ENCODE measurements at places on chromosomes 7 and 10.

DNA sequence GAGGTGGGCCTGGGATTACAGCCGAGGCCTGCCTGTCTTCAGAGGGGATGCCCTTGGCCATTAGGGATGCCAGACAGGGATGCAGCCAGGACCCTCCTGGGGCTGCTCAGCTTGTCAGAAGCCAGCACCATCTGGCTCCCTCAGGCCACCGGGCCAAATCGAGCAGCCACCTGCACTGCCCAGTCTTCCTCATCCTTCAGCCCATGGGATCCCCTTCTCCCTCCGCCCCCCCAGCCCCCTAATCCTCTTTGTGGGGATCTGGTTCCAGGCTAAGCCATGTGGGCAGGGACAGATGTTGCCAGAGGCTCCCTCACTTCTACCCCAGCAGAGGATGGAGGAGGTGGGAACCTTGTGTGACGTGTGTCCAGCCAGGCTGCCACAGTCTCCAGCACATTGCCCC lies 137.4 kb upstream of the PPIF start:
- no peak for DNase-seq

DNA sequence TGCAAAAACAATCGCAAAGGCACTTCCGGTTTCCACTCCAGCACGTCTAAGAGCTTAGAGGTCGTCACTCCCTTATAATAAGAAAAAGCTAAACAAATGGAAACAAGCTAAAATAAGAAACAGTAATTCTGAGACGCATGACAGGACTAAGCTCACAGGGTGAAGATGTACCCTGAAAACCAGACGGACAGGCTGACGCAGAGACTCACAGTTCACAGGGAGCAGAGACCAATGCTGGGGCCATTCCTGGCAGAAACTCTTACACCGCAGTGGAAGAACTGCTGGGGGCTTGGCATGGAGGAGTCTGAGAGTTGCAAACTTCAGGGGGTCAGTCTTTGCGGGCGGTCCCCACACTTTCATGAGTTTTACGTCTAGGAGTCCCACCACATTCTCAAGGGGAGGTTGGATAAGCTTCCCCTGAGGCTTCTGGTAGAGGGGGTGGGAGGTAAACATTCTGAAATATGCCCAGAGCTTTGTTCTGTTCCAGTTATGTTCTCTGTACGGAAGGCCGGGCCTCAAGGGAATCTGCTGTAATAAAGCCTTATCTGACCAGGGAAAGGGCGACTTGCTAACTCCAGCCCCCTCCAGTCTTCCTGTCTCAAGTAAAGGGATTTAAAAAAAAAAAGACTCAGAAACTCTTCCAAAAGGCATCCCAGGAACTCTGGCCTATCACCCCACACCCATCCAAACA lies 47.8 kb downstream of the BRI3 start:
- no peak for DNase-seq

DNA sequence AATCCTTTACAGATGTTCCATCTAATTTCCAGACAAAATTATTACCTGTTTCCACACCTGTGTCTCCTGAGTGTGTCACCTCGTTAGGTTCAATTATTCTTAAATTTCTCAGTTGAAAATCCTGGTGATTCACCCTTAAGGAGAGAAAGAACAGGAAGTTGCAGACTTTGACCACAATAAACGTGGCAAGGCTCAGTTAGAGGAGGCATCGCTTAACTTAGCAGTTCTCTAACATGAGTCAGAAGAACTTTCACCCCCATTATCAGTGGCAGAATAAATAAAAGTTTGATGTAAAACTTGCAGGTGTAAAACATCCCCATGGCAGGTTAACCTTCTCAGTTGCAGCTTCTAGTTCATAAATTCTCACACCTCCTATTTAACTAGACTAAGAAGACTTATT lies 8.3 kb downstream of the XPNPEP1 start:
- DNase-seq: no peak

- DNase-seq: no peak
Observed at GRCh38 chr10:125076891-125077541, 83.3 kb downstream of the CTBP2 start.

- no peak for DNase-seq
Observed at GRCh38 chr10:5447611-5448071, 35.3 kb downstream of the NET1 start.

- DNase-seq: no peak
Observed at GRCh38 chr7:45646207-45646821, 72.1 kb downstream of the ADCY1 start.

DNA sequence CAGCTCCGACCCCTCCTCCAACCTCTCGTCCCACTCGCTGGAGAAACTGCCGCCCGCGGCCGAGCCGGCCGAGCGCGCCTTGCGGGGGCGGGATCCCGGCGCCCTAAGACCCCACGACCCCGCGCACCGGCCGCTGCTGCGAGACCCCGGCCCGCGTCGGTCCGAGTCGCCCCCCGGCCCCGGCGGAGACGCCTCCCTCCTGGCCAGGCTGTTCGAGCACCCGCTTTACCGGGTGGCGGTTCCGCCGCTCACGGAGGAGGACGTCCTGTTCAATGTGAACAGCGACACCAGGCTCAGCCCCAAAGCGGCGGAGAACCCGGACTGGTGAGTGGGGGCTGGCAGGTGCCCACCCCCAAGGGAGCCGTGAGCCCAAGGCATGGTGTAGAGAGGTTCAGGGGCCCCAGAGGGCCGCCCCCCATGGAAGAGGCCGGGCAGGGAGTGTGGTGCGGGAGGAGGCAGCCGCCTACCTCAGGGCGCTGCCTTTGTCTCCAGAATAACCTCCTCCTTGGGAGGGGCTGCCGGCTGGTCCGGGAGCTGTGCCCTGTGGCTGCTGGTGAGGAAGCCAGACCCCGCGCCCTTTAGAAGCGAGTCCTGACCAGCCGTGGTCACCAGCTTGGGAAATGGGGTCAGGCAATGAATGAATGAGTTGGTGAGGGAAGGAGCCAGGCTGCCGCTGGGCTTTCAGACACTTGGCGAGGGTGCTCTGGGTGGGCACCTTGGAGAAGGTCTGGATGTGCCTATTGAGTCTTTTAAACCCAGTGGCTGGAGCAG lies 1.3 kb downstream of the FAM20C start:
- DNase-seq: no peak

- no peak for DNase-seq
Observed at GRCh38 chr7:15755061-15755460, 68.6 kb upstream of the MEOX2 start.

- no peak for DNase-seq
Observed at GRCh38 chr10:118241229-118242137, 100.6 kb downstream of the FAM204A start.

DNA sequence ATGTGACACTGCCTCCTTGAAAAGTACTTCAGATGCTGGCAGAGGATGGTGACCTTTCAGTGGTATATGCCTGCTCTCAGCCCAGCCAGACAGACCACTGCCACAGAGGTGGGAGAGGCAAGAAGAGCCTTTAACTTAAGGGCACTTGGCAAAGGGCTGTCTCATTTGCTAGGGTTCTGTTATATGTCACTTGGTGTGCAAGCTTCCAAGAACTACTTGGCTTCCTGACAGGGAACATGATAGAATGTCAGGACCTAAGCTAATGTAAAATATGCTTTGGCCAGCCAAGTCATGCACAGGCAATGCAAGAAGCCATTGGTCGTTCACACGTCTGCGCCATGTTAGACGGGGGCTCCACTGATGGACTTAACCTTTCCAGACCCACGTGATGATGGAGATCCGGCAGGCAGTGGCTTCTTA lies 54.7 kb downstream of the RBM20 start:
- no peak for DNase-seq

DNA sequence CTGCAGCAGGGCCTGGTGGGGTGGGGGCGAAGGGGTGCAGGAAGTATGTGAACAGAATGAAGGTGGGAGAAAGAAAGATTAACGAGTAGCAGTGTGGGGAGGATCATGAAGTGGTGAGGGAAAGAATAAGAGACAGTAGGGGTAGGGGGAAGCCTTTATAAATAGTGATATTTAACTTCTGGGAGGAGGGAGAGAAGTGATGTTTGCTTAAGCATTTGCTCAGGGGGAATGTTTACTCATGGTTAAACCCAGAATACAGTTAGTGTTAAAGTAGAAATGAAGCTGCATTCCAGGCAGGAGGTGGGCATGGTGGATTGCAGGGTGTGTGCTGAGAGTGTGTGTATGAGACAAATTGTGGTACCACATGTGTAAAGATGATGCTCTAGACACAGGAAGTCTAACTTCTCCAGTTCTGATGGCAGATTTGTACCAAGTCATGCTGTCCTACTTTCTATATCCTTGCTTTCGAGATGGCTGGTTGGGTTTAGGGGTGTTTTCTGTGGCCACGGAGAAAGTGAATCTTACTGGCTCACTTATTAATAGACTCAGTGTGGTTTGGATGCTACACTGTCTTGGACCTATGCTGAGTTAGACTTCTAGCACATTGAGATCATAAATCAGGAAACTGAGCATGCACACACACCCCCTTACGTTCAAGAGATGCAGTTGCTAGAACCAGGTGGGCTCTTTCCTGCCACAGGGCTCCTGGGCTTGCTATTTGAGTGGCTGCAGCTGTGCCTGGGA lies 10.6 kb upstream of the DNMBP start:
- peak; percentile 13 for DNase-seq

- DNase-seq: no peak
Observed at GRCh38 chr10:102653060-102653459, 8.8 kb downstream of the TRIM8 start.

GRCh38 chr7:110224643-110225042 lies 866.3 kb upstream of the LRRN3 start:
- no peak for DNase-seq

DNA sequence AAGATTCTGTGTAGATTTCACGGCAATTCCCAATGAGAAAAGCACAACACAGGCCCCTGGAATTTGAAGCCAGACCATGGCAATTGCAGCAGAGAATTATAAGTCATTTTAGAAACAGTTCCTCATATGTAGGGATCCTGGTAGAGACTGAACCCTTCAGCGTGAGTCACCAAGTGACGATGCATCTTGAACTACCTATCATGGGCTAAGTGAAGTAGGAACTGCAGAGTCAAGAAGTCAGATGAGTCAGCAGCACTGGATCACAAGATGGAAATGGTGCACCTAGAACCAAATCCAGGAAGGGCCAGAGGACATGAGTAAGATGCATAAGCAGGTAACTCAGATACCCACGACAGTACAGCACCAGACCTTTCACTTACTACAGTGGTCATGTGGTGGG lies 140.0 kb upstream of the TPK1 start:
- no peak for DNase-seq

- DNase-seq: no peak
Observed at GRCh38 chr7:1713502-1714484, 43.7 kb downstream of the ELFN1 start.

GRCh38 chr7:98526059-98526458 lies 91.0 kb upstream of the NPTX2 start:
- no peak for DNase-seq

DNA sequence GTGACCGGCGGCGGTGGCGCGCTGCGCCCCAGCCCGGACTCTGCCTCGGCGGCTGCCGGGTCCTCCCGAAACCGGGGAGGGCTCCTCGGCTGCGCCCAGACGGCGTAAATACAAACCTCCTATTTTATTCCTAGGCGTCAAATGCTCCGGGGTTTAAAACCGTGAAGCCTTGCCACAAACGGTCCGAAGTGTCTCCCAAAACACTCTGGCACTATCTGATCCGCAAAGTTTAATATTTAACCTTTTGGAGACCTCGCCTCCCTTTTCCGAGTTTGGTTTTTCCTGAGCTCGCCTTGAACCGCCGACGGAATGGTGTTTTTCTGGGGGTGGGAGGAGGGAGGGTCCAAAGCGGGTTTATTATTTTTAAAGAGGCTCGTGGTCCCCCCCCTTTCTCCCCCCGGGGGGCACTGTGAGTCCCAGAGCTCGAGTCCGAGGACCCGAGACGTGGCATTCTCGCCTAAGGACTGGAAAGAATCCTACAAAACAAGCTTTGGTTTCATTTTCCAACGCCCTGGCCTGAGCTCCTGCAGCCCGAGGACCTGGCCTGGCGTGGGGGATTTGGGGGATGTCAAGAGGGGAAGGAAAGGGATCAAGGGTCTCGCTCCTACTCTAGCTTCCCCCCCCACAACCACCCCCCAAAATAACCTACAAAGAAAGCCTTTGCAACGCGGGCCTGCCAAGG lies 1.8 kb downstream of the TNRC18 start:
- DNase-seq: no peak

DNA sequence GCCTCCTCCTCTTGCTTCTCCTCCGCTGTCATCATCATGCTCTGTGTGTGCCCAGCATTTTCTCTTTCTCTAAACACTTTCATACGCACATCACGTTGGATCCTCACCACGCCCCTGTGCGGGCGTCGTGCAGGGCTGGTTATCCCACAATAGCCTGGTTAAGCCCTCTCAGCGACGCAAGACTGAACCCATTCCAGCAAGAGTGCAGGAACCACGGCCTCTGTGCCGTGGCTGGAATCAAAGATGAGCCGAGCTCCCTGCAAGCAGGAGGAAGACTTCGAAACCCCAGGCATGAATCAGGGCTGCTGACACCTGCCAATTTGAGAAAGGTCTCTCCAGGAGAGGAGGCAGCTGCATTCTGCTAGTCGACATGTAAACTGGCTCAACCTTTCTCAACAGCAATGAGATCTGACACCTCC lies 74.8 kb upstream of the FOXK1 start:
- DNase-seq: no peak

DNA sequence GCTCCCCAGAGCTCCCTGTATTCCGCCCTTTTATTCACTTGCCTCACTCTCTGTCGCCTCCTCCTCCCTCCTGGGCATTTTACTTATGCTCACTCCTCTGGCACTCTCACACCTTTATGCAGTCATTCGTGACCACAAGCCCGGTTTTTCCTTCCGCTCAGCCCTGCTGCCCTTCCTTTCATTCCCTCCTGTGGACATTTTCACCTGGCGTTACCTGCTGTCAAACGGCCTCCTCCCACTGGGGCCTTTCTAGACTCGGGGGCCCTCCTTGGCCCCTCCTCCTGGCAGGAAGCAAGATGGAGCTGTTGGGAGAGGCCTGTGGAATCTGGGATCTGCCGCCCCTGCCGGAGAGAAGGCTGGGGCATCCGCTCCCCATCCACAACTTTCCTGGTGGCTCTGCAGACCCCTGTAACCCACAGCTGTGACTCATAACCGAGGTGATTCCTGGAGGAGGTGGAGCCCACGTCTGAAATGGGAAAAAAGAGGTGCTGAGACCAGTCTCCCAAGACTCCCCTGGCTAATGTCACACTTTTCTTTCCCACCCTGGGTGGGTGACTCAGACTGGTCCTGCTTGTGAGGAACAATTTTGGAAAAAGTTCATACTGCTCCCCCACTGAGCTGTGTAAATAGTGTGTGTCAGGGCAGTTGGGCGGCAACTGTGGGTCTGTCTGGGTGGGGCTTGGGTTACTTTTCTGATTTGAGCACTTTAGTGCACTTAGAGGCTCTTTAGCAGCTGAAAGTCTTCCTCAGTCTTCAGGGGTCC lies 1.2 kb downstream of the VCL start:
- no peak for DNase-seq

DNA sequence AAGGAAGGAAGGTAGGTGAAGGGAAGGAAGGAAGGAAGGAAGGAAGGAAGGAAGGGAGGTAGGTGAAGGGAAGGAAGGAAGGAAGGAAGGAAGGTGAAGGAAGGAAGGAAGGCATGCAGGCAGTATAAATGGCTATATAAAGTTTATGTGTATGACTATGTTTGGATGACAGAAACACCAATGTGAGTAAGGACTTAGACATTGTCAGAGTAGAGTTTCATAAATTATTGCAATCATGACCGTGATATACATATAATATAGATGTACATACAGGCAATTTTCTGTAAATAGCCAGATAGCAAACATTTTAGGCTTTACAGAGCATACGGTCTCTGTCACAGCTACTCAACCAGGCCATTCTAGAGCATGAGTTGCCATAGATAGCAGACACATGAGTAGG lies 133.8 kb upstream of the AKR1E2 start:
- no peak for DNase-seq

Measured in DMS 273 treated with DMSO at 0.1 percent for 48 hours (cell line).